ENCODE measurements at places on chromosomes 5 and 9.

- DNase-seq: peak; percentile 99
Observed at GRCh38 chr5:93582677-93583438, at the start of gene NR2F1. NR2F1 (plus strand) TSS chr5:93583222; CDS start chr5:93585024, 1,802 bp downstream.

DNA sequence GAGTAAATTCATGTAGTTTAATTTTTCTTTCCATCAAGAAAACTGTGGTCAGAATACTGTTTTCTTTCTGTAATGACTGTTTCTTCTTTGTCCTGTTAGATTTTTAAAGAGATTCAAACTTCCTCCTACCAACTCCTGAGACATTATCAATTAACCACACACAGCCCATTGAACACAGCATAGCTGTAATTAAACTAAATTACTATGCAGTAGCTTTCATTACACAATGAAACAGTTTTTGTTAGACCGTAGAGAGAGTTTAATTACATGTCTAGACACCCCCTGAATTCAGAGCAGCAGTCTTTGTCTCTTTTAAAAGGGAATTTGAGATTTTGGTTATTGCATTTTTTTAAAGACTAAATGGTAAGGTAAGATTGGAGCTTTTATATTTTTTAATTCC lies 77.5 kb downstream of the STARD4 start:
- no peak for DNase-seq

GRCh38 chr5:36945687-36946086 lies 69.1 kb downstream of the NIPBL start:
- DNase-seq: no peak

DNA sequence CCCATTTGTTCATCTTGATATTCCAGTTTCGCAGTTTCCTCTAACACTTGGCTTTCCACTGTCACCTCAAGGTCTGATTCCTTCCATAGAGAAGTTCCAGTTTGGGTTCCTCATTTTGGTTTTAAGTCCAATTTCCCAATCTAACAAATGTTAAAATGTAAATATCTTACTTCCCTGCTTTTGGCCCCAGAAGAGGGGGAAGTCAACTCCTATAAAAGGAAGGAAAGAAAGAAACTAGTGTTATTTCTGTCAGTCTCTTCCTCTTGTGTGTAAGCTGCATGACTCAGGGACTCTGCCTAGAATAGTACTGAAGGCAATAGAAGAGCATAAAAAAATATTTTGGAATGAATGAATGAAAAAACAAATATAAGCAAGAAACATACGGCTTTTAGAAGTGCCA lies 127.5 kb upstream of the CCNG1 start:
- DNase-seq: no peak

Data from HCEC 1CT (cell line).